PC-3 (cell line): ENCODE measurements at places on chromosomes 11 and 22. TPM values are rescaled to one million over a fixed set of nuclear protein-coding genes. Genes with fewer than 3 reads are reported as not detected.
A peak's percentile ranks its signal among the peaks of the same experiment; 100 is the strongest.

- DNase-seq, result no peak
Measured at GRCh38 chr11:23956586-23956985, 540.3 kb upstream of the LUZP2 start.

GRCh38 chr22:42519525-42520401 is at the start of gene RRP7A:
RRP7A (minus strand) TSS chr22:42519796; CDS start chr22:42519786, 10 bp downstream.
- DNase-seq, result peak; percentile 67

GRCh38 chr11:132414451-132414850 is 1044.0 kb downstream of the NTM start:
- no peak for DNase-seq

The MRGPRE gene
- total RNA-seq, result not detected in 2 replicates

The TTC28 gene
- total RNA-seq, result 4.1 and 6.3 TPM in 2 replicates

The OR5AN1 gene
- total RNA-seq, result not detected in 2 replicates

The TMEM45B gene
- total RNA-seq, result 24.0 and 30.4 TPM in 2 replicates

DNA sequence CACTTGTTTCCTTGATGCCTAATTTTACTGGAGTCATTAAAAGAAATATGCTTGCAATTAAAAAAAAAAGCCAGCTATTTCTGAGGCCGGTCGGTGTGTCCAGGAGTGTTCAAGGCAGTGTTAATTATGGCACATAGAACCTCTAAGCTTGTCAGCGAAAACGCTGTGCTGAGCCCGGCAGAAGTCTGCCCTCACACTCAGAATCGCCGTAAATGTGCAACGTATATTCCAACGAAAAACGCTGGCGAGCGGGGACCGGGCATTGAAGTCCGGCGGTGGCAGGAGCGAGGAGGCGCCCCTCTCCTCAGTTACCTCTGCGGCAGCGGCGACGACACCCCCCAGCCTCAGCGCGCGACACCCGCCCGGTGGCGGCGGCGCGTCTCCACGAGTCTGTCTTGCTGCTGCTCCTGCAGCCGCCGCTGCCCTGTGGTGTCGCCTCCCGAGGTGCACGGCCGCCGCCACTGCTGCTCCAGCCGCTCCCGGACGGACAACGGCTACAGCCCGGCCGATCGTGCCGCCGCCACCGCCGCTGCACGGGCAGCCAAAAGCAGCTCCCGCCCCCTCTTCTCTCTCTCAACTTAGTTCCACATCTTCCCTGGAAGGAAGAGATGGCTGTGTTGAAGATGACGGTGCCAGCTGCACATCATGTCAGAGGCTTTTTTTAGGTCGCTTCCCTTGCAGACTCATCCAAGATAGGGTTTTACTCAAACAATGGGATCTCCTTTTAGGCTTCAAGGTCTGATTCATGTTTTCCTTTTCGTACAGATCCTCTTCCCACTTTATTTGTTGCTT is 56.0 kb downstream of the JAM3 start:
- no peak for DNase-seq

GRCh38 chr11:103035791-103036434 is 56.0 kb downstream of the DCUN1D5 start:
- DNase-seq, result peak; percentile 96

GRCh38 chr22:49365191-49365837 is 462.4 kb downstream of the BRD1 start:
- DNase-seq, result no peak

The TIMP3 gene
- total RNA-seq, result 0.12 TPM in 1 of 2 replicates, not detected in the other

- no peak for DNase-seq
Measured at GRCh38 chr11:15750535-15751308, 605.6 kb downstream of the SOX6 start.

- no peak for DNase-seq
Measured at GRCh38 chr22:33917744-33918406, 2.4 kb downstream of the LARGE1 start.

The DEFB131B gene
- total RNA-seq, result not detected in 2 replicates

The SNX15 gene
- 15.1 and 40.4 TPM in 2 replicates for total RNA-seq

DNA sequence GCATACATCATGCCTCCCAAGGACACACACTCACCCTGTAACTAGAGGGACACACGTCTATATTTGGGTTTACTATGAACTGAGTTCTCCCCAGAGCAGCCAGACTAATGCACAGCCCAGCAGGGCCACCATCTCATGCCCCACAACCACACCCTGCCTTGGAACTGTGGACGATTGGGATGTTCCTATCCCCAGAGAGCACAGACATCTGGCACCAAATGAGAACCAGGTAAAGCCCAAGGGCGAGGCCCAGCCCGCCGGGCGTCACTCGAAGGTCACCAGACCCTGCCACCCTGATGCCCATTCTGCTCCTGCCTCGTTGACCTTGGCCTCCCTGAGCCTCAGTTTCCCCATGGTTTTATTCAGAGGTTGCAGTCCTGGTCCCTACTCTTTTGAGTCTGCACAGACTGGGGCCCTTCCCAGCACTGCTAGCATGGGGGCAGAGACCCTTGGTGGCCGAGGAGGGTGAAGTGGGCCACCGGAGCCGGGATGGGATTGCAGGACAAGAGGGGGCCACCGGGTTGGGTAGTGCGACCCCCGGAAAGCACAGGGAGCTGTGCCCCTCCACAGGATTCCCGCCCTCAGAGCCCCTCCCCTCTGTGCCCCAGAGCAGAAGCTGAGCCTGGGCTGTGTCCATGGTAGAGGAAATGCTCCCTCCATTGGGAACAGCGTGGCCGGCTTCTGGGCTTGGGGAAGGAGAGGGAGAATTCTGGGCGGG is 56.8 kb downstream of the IGLL5 start:
- DNase-seq, result no peak

DNA sequence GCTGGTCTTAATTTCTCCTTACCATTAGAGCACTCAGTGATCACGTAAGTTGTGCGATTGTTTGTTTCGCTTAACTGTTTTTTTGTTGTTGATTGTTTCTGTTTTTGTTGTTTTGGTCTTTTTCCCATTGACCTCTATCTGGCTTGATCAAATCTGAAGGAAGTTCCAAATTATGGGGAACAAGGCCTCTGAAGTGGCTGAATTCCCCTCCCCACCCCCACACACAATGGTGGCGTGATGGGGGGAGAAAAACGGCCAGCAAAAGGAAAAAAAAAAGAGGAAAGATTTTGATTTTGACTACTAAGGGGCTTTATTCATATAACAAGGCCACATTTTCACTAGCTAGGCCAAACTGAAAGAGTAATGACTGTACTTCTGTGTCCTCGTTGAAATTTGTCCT is 53.6 kb downstream of the OSBPL5 start:
- DNase-seq, result no peak

DNA sequence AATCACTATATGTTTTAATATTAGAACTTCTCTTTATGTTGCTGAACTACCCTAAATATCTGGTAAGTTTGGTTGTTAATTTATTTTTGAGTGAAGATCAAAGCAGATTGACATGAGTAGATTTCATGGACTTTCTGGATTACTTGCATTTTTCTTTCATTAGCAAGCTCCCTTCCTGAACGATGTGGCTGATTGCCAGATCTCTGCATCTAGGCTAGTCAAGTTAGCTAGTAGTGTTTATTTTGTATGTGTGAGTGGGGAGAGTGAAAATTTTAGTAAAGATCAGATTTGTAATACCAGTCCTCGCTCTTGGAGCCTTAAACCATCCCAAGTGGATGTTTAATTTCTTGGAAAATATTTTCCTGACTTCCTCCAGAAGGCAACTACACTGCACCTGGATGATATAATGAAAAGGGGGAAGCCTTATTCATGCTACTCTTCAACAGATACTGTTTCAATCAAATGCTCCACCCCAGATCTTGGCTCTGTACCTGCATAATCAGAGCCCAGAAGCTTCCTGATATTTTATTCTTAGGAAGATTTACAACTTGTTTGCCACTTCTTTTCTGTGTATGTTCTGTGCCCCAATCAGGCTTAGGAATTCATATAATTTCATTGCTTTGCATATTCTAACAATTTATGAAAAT is 143.2 kb upstream of the GRIA4 start:
- DNase-seq, result peak; percentile 84
